Activated T-helper 2 cell treated with anti-CD3 and anti-CD28 coated beads, Interferon-gamma antibody, Interleukin-2, Interleukin-4, amounts not matched to agents 10 μg/mL and 5 μg/mL and 100 μg/mL, durations not matched to agents 14 hours and 24 hours and 36 hours (primary cell): ENCODE measurements at places on chromosomes 2 and 18. TPM values are rescaled to one million over a fixed set of nuclear protein-coding genes. Genes with fewer than 3 reads are reported as not detected.
A peak's percentile ranks its signal among the peaks of the same experiment; 100 is the strongest.

ASB18 gene
- not detected in 2 replicates for total RNA-seq

DNA sequence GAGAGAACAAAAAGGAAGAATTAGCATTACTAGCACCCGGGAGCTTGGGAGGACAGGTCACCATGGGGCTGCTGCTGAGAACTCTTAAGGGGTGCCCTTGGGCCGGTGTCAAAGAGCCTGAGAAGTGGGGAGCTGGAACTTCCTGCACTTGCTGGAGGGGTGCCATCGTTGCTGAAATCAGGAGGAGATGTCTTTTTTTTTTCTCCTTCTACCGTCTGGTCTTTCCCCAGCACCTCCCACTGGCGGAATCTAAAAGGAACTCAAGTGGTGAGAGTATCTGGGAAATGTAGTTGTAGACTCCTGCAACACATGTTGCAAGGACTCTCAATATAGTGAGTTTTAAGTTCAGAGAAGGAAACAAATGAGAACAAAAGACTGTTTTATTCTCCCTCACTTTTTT lies 6.1 kb upstream of the AMMECR1L start:
- H3K4me1 ChIP-seq: peaks cover 6% of the 10 kb centered on the region
- H3K27me3 ChIP-seq: peaks cover 3% of the 10 kb centered on the region
- no peak overlapping the region for H3K27ac ChIP-seq
- DNase-seq: no peak
- no peak overlapping the region for H3K4me3 ChIP-seq

DNA sequence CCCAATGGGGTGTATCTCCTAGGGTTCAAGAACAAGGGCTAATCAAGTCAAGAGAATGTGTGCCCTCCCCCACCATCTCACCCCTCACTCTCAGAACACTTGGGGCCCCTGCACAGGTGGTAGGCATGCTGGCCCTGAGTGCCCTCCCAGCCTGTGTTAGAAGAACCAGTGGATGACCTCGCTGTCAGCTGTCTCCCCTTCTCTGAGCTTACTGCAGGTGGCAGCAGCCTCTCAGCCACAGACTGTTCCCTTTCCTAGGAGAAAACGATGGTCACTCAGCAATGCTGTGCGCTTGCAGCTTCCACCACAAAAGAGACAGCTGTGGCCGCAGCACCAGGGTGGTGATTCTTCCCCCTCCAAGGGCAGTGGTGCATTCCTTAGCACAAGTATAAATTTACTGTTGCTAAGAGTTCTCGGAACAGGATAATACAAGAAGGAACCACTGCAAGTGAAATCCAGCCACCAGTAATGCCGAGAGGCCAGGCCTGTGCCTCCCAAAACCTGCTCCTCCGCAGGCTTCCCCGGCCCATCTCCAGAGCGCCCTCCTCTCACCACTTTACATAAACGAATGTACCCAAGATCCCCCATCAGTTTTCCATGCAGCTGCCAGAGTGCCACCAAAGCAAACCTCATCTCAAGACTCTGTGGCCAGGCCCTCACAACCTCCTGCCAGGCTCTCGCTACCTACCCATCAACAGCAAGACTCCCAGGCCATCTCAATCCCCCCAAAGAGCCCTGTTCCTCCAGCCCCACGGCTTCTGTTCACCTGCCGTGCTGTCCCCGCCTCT lies 935 bp upstream of the RAMP1 start:
- peaks cover 3% of the 10 kb centered on the region for H3K36me3 ChIP-seq
- H3K4me3 ChIP-seq: peak overlapping the region; percentile 79
- peak; percentile 35 for DNase-seq
- H3K27ac ChIP-seq: peak overlapping the region; percentile 51

- no peak overlapping the region for H3K27ac ChIP-seq
- H3K36me3 ChIP-seq: no peaks in the 10 kb centered on the region
- peak overlapping the region; percentile 82 for H3K4me3 ChIP-seq
These were observed 657 bp upstream of the BIN1 start for GRCh38 chr2:127107622-127107999.
